ENCODE measurements at places on chromosomes 16 and 17.
A peak's percentile ranks its signal among the peaks of the same experiment; 100 is the strongest.

DNA sequence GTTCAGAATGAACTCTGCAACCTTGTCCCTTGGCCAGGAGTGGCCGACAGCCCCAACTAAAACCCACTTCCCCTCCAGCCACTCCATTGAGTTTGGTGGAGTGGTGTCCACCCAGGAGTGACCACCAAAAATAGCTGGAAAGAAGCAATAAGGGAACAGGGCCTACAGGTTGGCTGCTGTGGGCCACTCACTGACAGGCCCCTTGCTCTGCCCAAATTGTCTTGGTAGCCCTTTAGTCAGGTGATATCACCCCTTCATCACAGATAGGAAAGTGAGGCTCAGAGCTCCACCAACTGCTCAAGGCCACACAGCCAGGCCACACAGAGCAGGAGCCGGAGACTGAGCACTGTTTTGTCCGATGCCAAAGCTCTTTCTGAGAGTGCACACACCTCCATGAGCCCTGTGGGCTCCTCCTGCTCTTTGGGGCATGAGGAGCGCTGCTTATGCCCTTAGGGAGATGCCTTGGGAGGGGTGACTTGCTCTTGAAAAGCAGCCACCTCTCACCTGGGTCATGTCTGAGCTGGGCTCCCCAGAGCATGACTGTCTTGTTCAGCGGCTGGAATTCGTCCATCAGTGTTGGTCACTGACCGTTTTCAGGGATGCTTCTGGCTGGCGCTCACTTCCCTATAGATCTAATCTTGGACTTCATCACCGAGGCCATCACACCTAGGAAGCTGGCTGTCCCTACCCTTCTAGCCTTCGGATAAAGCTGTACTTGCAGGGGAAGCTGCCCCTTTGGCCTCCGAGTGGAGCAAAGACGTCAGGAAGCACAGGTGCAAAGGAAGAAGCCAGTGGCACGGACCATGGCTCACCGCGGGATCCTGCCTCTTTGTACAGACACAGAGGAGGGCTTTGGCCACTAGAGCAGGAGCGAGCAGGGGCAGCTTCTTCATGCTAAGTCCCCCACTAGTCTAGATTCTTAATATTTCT, 186.0 kb upstream of the ZNF469 start:
- no peak for DNase-seq

GRCh38 chr16:67154578-67155294, 3.9 kb upstream of the B3GNT9 start:
- no peak for DNase-seq

- DNase-seq, result peak; percentile 14
Measured at GRCh38 chr17:83109793-83110645, 30.6 kb downstream of the METRNL start.

DNA sequence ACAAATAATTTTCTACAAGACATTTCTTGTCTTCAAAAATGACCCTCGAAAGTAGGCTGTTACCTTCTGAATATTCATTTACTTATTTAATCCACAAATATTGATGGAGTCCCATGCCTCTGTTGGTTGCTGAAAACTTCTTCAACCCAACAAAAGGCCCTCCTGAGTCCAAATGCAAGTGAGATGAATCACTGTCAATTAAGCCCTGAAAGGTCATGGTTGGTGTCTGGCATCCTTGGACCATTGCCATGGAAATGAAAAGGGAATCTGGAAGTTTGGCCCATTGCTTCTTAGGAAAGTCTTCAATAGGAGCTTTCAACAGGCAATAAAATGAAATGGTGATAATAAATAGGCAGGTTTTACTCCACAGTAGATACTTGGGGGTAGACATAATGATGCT, 364.7 kb upstream of the DYNLRB2 start:
- no peak for DNase-seq

DNA sequence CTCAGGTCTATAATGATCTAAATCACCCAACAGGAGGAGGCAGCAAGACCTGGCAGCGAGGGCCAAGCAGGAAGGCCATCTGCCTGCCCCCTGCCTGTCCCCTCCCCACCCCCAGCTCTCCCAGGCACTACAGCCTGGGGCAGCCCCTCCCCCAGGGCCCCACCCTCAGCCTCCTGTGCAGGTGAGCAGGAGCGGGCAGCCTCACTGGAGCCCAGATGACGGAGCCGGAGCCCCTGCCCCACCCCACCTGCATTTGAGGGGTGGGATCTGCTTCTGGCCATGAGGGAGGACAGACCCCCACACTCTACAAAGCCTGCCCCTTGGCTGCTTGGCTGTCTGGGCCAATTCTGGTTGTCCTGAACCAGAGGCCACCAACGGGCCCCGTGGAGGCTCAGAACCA, 12.4 kb upstream of the BAHCC1 start:
- DNase-seq, result no peak

DNA sequence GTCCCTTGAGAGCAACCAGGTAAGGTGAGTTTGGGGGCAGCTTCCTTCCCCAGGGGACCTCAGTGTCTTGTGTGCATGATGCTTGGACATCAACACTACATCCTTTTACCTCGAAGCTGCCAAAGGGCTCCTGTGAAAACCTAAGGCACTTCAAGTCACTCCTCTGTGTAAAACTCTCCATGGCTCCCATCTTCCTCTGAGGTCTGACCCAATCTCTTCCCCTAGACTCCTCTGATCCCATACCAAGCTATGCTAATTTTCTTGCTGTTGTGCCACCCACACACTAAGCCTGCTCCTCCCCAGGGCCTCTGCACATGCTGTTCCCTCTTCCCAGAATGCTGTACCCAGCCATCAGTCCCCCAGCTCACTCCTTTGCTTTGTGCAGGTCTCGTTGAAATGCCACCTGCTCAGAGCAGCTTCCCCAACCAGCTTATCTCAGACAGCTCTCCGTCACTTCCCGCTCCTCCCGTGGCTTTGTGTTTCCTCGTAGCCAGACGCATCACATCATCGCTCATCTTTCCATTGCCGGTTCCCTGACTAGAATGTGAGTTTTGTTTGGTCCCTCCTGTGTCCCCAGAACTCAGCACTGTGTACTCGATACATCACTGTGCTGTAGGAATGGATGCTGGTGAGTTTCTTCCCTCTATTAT, 78.4 kb downstream of the CNGB1 start:
- DNase-seq, result peak; percentile 42

- DNase-seq, result no peak
Measured at GRCh38 chr16:83971165-83972130, 3.4 kb downstream of the NECAB2 start.

DNA sequence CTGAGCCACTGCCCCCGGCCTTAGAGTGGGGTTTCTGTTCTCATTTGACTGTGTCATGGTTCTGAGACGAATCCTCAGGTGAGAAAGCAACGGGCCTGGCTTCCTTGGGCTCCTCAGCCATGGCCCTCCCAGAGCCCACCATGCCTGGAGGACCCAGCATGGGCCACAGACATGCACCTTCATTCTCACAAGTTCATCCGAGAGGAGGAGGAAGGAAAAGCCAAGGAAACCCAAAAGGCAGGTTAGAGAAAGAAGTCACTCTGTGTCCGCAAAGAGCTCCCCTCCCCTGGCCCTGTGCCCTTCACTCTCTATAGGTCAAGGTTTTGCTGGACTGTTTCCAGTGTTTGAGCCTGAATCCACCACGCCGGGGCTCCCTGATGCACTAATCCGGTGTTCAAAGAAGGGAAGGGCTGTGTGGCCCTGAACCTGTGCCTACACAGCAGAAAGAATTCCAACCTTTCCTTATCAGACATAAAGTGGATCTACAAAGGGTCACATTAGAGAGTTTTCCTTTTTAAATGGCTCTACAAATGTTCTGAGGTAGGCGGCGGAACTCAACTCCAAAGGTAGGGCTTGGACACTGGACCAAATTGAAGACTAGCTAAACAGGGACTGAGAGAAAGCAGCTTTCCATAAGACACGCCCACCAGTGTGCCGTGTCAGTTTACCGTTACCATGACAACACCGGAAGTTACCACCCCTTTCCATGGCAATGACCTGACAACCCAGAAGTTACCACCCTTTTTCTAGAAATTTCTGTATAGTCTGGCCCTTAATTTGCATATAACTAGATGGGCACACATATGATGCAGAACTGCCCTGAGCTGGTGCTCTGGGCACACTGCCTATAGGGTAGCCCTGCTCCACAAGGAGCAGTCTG, 15.9 kb upstream of the PECAM1 start:
- DNase-seq, result no peak

- no peak for DNase-seq
Measured at GRCh38 chr16:9763505-9763904, 418.7 kb downstream of the GRIN2A start.

DNA sequence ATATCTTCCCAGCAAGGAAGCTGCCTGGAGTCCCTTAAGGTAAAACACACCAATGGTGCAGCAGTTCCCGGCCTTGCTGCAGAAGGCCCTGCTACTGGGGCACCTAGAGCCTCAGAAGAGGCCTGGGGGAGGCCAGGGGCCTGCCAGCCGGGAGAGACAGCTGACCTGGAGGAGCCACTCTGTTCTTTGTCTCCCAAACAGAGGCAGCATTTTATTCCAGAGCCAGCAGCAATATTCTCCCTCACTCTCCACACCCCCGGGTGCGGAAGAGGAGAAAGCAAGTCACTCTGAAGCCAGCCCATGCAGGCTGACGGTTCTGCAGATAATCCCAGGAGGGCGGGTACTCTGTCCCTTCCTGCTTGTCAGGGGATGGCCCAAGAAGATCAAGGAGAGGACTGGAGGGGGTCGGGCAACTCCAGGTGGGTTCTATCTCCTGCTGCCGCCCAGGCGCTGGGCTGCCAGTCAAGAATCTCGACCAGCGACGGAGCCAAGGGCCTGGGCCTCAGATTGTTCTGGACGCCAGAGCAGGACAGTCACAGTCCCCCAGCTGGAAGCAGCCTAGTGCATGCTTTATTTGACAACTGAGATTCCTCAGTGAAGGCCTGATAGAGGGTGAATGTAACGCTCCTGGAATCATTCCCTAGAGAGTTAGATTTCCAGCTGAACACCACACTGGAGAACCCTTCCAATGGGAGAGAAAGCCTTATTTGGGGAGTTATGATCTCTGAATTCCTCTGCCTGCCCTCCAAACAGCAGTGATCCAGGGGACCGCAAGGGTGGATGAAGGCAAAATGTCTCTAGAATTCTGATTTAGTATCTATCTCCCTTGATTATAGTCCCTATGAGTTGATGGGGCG, 1.1 kb upstream of the KIFC3 start:
- no peak for DNase-seq

GRCh38 chr17:18257268-18257981, 1.1 kb downstream of the FLII start:
- no peak for DNase-seq

- no peak for DNase-seq
Measured at GRCh38 chr17:73311428-73311780, 397 bp downstream of the CDC42EP4 start.

GRCh38 chr16:82639666-82640336, 13.0 kb downstream of the CDH13 start:
- peak; percentile 37 for DNase-seq

GRCh38 chr17:8382052-8382879, 727 bp downstream of the RPL26 start:
- DNase-seq, result no peak

- DNase-seq, result no peak
Measured at GRCh38 chr17:10062691-10063385, 135.6 kb downstream of the GAS7 start.

GRCh38 chr17:30222721-30223175, 12.7 kb downstream of the SLC6A4 start:
- DNase-seq, result no peak

DNA sequence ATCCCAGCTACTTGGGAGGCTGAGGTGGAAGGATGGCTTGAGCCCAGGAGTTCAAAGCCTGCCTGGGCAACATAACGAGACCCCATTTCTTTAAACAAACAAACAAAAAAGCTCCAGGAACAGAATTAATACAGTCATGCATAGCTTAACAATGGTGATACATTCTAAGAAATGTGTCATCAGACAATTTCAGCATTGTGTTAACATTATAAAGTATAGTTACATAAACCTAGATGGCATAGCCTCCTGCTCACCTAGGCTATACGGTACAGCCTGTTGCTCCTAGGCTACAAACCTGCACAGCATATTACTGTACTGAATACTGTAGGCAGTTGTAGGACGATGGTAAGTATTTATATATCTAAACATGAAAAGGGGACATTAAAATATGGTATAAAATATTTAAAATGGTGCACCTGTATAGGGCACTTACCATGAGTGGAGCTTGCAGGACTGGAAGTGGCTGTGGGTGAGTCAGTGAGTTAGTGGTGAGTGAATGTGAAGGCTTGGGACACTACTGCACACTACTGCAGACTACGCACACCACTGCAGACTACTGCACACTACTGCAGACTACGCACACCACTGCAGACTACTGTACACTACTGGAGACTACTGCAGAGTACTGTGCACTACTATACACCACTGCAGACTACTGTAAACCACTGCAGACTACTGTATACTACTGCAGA, 74.6 kb downstream of the TMC6 start:
- no peak for DNase-seq

DNA sequence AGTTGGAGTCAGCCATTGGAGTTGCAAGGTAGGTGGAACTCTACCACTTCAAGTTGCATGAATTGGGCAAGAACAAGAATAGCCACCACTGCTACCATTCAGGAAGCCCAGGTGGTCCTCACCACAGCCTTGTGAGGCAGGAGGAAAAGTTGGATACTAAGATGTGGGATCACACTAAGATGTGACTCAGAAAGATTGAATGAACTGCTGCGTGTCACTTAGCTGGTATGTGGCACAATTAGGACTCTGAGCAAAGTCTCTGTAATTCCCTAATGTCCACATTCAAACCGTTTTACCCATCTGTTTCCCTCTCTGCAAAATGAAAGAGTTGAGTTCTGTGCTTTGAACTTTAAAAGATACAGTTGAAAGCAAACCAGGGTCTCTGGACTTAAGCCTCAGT, 44.7 kb upstream of the HS3ST3A1 start:
- DNase-seq, result no peak

- peak; percentile 39 for DNase-seq
Measured at GRCh38 chr17:63700528-63701455, 867 bp upstream of the LIMD2 start.

- DNase-seq, result no peak
Measured at GRCh38 chr16:67399218-67399733, 6.0 kb upstream of the TPPP3 start.

DNA sequence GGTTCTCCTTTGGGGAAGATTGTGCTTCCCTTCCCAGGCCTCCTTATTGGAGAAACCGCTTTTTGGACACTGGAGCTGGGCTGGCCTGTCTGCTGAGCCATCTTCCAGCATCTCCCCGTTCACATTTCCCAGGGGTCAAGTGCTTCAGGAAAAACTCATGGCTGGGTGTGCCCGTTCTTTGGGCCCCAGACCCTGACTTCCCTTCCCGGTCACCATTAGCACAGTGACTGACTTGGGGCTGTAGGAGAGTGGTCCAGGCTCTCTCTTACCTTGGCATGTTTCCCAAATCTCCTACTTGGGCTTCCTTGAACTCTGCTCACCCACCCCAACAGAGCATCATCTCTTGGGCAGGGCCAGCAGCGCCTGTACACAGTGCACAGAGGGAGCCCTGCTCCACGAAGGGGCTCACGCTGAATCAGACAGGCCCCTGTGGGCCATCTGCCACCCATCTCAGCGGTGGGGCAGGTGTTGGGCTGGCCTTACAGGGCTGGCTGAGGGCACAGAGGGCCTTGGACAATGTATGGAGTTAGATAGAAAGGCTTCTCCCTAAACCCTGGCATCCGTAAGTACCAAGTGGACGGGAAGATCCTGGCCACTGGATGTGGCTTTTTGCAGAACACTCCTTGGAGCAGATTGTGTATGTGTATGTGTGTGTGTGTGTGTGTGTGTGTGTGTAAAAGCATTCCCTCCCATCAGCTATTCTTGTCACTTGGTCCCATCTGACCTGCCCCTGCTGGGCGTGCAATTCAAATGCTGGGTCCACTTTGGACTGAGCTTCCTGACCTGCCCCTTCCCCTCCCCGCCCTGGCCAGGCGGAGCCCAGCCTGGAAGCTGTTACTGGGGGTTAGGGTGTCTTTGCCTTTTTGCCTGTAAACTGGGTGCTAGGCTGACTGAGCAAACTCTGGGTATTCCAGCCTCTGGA, 24.9 kb upstream of the CDC42EP4 start:
- DNase-seq, result no peak

GRCh38 chr16:64203126-64203525, 918.7 kb downstream of the CDH11 start:
- no peak for DNase-seq
